ENCODE measurements at places on chromosomes 5 and 9. TPM values are rescaled to one million over a fixed set of nuclear protein-coding genes. Genes with fewer than 3 reads are reported as not detected.

SHISAL2B gene
- total RNA-seq: not detected

RECK gene
- total RNA-seq: 61.8 TPM

CCDC69 gene
- 1.5 TPM for total RNA-seq

ANKRD20A1 gene
- 0.27 TPM for total RNA-seq
